ENCODE measurements at places on chromosomes 4 and X.

GRCh38 chrX:154123241-154124219, 20.5 kb upstream of the OPN1LW start:
- no peak for DNase-seq

- DNase-seq, result no peak
Measured at GRCh38 chr4:168487282-168488035, 7.2 kb upstream of the DDX60L start.

GRCh38 chrX:38717871-38718270, 83.4 kb upstream of the MID1IP1 start:
- DNase-seq, result no peak

DNA sequence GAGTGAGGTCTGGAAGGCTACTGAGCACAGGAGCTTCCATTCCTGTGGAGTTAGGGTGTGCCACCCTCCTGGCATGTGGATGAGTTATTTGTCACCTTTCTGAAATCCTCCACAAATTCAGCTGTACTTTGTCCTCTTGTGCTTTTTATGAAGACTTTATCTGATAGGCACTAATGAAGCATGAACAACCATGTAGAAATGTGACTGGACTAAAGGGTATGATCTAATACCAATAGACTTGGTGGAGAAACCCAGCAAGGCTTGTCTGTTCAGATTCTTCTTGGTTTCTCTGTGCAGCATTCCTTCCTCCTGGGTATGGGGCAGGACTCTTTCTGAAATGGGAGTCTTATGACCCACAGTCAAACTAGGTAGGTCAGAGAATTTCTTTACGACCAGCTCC, 9.6 kb downstream of the NBDY start:
- DNase-seq, result no peak

GRCh38 chrX:16063141-16063540, 60.2 kb upstream of the GRPR start:
- no peak for DNase-seq

- no peak for DNase-seq
Measured at GRCh38 chrX:96126182-96126581, 558.5 kb upstream of the DIAPH2 start.

DNA sequence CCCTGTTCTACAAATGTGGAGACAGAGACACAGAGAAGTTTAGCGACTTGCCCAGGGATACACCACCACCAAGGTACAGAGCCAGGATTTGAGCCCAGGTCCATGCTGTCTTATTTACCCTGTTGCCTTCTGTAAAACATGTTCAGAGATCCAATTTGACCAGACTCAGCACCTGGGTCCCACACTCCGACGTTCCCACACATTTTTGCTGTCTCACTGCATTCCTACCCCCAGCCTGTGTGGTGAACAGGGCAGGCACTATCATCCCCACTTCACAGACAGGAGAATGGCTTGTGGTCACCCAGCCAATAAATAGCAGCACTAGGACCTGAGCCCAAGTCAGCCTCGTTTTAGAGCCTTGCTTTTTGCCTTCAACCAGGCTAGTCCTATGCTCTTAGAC, 102.8 kb downstream of the PJA1 start:
- DNase-seq, result no peak

DNA sequence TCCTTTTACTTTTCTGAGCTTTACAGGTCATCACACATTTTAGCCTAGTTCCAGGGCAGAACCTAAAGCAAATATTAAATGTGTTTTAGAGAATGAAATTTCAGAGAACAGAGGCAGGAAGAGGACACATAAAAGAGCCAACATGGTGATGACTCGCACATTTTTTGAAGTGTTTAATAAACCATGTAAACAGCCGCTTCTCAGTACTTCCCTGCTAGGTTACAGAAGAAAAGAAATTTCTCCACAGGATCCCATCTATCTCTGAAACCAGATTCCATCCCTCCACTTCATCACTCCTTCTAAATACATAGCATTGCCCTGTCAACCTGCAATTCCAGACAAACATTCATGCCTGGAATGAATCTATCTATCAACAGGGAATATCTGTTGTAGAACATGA, 949.5 kb upstream of the PCDH7 start:
- DNase-seq, result no peak

GRCh38 chr4:10722957-10723356, 38.4 kb upstream of the CLNK start:
- no peak for DNase-seq

- DNase-seq, result no peak
Measured at GRCh38 chr4:183860119-183860518, 45.0 kb upstream of the STOX2 start.

All from right atrium auricular region (tissue), 2 donors.